Effector memory CD8-positive, alpha-beta T cell (primary cell): ENCODE measurements at places on chromosomes 6 and 20.

- DNase-seq, result no peak
Observed at GRCh38 chr6:128918886-128919285, 35.9 kb downstream of the LAMA2 start.

DNA sequence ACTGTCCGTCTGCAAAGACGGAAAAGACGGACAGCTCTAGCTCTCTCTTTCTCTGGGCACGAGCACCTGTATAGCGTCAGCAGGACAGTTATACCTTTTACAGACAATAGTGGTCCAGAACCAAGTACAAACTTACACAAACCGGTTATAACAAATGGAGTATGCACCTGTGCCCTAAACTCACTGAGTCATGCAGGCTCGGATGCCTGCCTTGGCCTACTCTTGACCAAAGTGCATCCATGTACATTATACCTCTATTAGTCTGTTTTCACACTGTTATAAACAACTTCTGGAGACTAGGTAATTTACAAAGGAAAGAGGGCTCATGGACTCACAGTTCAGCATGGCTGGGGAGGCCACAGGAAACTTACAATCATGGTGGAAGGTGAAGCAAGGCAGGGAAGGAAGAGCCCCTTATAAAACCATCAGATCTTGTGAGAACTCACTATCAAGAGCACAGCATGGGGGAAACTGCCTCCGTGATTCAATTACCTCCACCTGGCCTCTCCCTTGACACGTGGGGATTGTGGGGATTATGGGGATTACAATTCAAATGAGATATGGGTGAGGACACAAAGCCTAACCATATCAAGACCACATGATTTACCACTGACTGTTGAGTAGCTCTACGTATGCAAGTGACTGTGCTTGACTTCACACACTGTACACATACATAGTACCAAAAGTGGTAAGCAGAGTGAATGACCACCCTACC is 23.1 kb downstream of the MAN1A1 start:
- DNase-seq, result no peak

DNA sequence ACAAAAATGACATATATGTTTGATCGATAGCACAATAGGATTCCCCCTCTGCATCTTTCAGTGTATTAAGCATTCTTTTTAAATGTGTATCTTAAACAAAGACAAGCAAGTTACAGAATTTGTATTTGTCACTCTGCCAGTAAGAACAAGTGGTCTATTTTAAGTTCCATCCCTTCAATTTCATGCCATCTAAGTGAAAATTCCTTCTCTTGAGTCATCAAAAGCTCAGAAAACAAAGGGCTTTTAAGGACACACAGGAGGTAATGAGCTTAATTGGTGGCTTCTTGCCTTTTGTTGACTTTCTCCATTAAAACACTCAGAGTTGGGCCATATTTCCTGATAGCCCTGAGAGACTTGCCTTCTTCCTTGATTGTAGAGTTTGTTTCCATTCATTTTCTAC is 547.8 kb downstream of the TENT5A start:
- no peak for DNase-seq

DNA sequence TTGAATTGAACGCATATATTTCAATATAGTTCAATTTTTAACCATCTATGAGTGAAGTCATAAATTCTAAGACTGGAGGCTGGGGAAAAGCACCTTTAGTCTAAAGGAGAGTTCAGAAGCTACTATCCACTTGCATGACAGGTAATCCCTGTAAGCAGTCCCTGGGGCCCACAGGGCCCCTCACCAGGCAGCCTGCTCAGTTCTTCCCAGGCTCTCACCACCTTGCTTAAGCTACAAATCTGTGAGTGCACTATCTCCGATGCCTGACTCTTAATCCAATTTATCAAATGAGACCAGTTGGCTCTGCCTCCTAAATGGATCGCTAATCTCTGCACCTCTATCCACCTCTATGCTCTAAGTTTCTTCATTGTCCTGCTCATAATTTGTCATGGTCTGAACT is 413.8 kb downstream of the PTPRT start:
- no peak for DNase-seq

GRCh38 chr6:132280436-132280835 is 120.8 kb downstream of the MOXD1 start:
- no peak for DNase-seq

- no peak for DNase-seq
Observed at GRCh38 chr6:100378576-100378975, 86.1 kb downstream of the SIM1 start.

GRCh38 chr20:5729348-5729747 is 20.9 kb upstream of the SHLD1 start:
- DNase-seq, result no peak

GRCh38 chr20:21156266-21156665 is 30.4 kb downstream of the KIZ start:
- DNase-seq, result no peak

GRCh38 chr6:163725008-163725941 is 310.8 kb downstream of the QKI start:
- no peak for DNase-seq

GRCh38 chr20:9285617-9286016 is 216.7 kb downstream of the PLCB4 start:
- no peak for DNase-seq

DNA sequence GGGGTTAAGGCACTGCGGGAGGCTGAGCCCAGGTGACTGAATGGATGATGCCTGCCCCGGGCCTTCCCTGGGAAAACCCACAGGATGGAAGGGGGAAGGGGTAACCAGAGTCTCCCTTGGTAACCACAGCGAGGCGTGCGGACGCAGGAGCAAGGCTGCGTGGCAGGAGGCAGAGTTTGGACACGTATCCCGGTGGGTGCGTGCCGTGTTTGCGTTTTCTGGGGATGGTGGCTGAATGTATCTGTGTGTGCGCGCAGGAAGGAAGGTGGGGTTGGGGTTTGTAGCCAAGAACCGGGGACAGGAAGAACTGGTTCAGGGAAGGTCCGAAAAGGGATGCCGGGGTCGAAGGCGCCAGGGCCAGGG is 1.8 kb downstream of the MDGA1 start:
- no peak for DNase-seq

DNA sequence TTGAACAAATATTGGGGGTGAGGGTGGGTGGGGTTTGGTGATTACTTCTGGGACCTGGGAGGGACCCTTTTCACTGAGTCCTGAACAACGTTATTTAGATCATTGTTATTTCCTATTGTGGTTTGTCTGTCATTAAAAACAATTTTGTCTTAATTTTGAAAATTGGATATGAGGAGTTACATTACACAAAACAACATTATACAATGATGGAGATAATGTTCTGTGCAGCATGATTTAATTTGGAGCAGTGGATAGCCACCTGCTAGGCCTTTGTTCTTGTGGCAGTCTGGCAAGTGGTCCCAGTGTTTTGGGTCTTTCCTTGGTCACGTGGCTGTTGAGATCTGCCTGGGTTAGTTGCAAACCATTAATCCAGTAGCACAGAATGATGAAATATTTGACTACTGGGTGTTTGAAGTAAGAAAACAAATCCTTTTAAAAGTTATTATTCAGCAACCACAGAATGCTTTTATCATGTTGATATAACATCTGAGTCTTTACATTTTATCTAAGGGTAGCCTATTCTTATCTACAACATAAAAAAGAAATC is 172.8 kb downstream of the CDKAL1 start:
- DNase-seq, result no peak

- no peak for DNase-seq
Observed at GRCh38 chr6:34701199-34701598, 4.6 kb upstream of the ILRUN start.

GRCh38 chr6:33599413-33599938 is 19.4 kb upstream of the BAK1 start:
- no peak for DNase-seq

- DNase-seq, result no peak
Observed at GRCh38 chr6:109039795-109040194, 54.9 kb downstream of the SESN1 start.

DNA sequence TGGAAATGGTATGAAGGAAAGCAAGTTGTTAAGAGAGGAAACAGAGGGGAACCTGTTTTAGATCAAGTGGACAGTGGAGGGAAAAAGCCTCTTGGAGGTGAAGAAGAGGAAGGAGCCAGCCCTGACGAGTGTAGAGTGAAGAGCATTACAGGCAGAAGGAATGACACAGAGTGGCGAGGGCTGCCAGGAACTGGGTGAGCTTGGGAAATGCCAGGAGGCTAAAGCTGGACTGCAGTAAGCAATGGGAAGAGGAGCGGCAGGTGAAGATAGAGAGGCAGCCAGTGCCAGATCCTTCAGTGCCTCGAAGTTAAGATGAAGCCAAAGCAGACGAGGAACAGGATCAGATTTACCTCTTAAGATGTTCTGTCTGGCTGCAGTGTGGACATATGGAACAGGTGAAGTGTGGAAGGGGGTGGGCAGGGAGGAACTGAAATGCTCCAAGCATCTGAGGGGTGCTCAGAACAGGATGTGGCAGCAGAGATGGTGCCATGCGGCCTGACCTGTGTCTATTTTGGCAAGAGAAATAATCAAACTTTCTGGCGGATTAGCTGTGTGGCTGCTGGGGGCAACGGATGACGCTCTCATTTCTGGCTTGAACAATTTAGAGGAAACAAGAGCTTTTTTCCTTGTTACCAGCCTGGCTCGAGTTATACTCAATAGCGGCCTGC is 748.4 kb downstream of the PTPRT start:
- DNase-seq, result no peak

GRCh38 chr6:42400886-42401612 is 50.7 kb downstream of the TRERF1 start:
- no peak for DNase-seq

GRCh38 chr6:112665114-112665513 is 318.0 kb downstream of the RFPL4B start:
- DNase-seq, result no peak

DNA sequence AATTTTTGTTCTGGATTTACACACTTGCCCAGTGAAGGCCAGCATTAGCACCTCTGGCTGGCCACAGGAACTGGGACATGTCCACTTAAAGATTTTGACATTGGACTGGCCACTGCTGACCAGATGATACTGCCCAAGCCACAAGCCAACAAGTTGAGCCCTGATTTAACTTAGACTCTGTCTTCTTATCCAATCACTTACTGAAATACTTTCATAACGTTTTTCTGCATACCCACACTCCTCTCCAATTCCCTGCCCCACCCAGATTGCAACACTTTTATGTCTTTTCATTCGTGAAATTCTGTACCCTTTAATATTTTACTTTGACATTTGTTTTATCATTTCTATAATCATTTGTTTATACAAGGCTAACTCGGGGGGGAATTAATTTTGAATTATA is 170.3 kb upstream of the TAB2 start:
- no peak for DNase-seq

GRCh38 chr6:165605182-165605875 is 57.7 kb downstream of the PDE10A start:
- no peak for DNase-seq

GRCh38 chr6:47446669-47447330 is 30.8 kb upstream of the CD2AP start:
- DNase-seq, result no peak

DNA sequence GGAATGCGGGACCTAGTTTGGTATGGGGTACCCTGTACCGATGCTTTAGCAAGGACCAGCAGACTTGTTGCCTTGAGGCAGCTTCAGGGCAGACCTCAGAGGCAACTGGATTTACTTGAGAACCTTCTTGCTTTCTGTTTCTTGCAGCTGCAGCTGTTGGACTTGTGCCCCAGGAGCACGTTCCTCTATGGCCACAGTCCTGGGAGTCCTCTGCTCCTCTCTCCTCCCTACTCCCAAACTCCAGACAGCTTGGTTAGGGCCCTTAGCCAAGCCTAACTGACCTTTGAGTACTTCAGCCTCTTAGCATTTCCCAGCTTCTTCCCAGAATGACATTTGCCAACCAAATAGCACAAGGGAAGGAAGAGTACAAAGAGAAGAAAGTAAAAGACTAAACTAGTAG is 34.7 kb downstream of the GHRH start:
- no peak for DNase-seq

- DNase-seq, result no peak
Observed at GRCh38 chr6:112343977-112344376, 3.2 kb upstream of the RFPL4B start.

- DNase-seq, result peak; percentile 1
Observed at GRCh38 chr6:70107852-70108629, 194.8 kb downstream of the COL9A1 start.

GRCh38 chr6:42199106-42199981 is 4.6 kb upstream of the GUCA1B start:
- no peak for DNase-seq

GRCh38 chr6:53202052-53202451 is 53.4 kb upstream of the GCM1 start:
- no peak for DNase-seq

DNA sequence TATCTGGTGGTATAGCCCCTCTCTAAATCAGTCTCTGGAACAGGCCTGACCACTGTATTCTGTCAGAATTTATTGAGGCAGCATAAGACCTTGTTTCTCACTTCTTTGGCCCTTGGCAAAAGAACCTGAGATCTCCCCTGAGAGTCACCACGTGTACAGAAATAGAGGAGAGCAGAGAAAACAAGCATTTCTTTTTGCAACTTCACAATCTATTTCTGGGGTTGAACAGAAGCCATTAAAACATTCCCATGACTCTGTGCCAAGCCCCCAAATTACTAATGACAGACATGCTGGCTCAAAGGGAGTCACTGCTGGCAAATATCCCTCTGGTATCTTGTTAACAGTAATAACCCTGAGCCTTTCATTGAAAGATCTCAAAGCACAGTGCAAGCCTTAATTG is 395.3 kb downstream of the MAFB start:
- DNase-seq, result no peak

GRCh38 chr6:90049295-90049694 is 155.0 kb downstream of the GJA10 start:
- DNase-seq, result no peak

DNA sequence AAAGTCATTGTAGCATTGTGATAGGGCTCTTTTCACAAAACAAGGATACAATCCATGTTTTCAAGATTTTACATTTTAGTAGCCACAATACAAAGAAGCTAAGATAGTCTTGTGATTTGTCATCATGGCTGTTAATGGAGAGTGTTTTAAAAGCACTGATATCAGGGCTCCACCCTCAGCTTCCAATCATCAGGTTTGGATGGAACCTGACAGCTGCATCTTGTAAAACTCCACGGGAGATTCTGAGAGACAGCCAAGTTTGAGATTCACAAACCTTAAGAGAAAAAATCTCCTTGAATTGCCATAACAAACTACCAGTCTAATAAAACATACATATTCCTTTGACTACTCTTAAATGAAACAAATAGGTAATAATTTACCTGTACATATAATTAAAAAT is 280.2 kb downstream of the ESR1 start:
- no peak for DNase-seq

DNA sequence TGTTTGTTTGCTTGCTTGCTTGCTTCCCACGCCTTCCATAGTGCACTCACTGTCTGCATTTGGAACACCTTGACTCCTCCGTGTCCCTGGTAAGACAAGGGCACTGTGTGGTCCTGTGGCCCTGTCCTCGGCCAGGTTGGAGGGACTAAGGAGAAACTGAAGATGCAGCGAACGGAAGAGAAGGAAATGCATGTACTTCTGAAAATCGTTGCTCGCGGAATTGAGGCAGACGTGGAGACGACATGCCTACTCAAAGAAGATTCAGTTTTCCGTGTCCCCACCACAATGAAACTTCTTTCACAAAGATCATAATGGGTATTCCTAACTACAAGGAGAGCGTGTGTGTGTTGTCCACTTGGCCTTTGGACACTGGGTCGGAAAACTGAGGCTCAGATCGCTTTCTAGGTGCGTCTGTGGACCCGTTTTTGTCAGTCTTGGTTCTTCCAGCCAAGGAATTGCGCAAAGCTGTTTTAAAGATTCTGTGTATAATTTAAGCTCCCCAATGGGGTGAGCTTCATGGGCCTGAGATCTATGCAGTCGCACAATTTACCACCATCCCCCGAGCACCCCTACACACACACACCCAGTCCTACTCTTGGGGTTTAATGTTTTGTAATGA is 120.4 kb upstream of the ZNF184 start:
- no peak for DNase-seq
